ENCODE measurements at places on chromosomes 13 and 19.

DNA sequence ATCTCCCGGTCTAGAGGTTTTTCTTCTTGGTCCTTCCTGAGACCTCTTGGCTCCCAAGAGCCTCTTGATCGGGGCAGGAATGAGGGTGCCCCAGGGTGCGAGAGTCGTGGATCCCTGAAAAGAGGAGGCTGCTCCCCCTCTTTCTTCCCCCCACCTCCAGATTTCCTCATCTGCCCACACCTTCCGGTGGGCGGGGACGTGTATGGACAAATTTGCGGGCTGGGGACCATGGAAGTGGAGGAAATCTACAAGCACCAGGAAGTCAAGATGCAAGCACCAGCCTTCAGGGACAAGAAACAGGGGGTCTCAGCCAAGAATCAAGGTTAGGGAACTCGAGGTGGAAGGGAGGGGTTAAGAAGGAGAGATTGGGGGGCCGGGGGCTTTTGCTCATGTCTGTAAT, at the start of gene MCEMP1:
Gene MCEMP1, plus strand, starts transcription at position 237 of the 400 bp plus-strand sequence. Its CDS starts 31 bp downstream, at position 268.
- no peak for DNase-seq

- DNase-seq = no peak
Measured at GRCh38 chr19:54573330-54573872, at the start of gene LILRA2. TSS of gene LILRA2 (plus strand) at chr19:54573790. CDS start at chr19:54573879, 89 bp downstream.

DNA sequence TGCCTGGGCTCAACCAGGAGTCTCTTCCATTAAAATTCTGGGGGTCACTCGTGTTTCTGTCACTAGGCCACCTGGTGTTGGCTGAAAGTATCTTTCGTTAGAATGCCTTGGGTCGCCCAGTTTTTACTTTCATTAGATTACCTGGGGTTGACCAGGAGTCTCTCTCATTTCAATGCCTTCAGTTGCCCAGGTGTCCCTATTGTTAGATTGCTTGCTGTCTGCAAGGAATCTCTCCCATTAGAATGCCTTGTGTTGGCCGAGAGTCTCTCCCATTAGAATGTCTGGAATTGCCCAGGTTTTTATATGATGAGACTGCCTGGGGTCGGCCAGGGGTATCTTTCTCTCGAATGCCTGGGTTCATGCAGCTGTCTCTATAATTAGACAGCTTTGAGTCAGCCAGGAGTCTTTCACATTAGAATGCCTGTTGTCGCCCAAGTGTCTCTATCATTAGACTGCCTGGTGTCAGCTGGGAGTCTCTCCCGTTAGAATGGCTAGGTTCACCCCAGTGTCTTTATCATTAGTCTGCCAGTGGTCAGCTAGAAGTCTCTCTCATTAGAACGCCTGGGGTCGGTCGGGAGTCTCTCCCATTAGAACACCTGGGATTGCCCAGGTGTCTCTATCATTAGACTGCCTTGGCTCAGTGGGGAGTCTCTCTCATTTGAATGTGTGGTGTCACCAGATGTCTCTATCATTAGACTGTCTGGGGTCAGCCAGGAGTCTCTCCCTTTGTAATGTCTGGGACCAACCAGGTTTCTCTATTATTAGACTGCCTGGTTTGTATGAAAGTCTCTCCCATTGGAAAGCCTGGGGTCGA, 1446.8 kb downstream of the UQCRFS1 start:
- DNase-seq = no peak

GRCh38 chr13:102774214-102774568, 605 bp upstream of the TEX30 start:
- DNase-seq = no peak

DNA sequence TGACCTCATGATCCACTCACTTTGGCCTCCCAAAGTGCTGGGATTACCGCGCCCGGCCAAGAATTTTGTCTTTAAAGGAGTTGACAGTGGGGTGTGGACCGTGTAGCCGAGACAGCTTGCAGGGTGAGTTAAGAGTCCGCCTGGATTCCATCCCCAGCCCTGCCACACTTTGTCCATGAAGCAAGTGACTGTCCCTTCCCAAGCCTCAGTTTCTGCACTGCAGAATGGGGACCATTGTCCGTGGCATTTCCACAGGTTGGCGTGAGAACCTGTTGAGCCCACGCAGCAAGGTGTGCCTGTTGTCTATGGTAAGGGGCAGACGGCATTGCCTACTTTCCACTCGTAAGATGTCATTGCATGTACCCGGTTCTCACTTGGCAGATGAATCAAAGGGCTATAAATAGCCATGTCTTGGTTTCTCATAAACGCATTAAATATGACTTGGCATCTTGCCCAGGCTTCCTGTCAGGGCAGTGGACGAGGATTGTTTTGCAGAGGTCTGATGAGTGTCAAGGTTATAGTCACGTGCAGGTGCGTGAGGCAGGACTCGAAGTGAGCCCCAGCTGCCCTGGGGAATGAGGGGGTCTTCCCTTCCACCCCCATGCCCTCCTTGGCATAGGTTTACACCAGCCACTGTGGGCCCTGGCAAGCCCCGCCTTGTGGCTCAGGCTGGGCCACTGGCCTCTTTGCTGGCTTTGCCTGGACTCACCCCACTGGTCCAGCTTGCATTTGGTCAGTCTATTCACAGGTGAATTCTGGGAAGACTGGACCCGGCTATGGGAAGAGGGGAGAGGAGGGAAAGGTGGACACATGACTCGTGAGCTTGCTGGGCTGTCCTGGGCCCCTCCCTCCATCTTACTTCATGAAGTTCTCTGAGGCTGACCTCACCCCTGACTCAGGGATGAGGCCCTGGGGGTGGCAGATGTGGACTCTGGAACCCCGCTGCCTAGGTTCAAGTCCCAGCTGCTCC, 14.6 kb downstream of the FAM187B start:
- peak; percentile 29 for DNase-seq

DNA sequence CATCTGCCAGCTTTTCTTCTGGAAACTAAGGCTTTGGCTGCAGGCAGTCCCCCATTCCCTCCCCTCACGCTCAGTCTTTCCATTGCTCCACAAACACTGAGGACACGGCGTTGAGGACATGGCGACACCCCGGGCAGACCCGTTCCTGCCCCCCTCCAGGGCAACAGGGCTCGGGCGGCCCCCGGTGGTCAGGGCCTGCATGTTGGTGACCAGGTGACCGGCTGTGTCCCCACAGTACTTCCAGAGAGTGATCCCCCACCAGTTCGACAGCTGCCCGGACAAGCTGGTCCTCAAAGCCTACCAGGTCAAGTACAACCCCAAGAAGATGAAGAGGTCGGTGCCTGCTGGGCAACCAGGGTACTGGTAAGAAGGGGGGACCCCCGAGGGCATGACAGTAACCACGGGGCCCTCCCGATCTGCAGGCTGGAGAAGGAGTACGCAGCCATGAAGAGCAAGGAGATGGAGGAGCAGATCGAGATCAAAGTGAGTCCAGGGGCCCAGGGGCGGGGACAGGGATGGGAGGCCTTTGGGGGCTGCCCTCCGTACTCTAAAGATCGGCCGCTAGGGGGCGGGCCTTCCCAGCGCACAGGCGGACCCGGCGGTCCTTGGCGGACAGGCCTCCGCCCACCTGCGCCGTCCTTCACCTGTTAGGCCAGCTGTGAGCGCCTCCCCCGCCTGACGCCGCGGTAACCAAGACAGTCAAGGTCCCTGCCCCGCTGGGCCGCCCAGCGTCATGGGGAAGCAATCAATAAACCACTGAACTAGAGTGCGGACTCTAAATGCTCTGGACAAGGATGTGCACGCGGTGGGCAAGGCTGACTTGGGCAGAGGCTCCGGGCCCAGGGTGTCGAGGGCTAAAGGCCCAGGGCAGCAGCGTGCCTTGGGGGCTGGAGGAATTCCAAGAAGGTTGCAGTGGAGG, 21.1 kb downstream of the PRR36 start:
- peak; percentile 35 for DNase-seq

- DNase-seq = no peak
Measured at GRCh38 chr13:23673354-23673753, 103.1 kb downstream of the TNFRSF19 start.

DNA sequence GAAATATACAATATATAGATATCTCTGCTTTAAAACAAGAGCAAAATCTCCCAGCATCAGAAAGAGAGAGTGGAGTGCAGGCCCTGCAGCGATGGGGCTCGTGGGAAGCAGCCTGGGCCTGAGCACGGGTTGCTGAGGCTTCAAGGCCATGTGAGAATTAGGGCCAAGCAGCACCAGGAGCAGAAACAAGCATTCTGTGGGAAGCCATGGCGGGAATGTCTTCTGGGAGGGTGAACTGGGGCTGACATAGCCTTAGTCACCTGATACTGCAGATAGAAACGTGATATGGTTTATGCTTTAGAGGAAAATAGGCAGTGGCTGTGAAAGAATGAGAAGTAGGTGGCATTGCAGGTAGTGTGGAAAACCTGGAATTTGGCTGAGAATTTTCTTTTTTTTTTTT, 472.3 kb downstream of the IRS2 start:
- DNase-seq = no peak

DNA sequence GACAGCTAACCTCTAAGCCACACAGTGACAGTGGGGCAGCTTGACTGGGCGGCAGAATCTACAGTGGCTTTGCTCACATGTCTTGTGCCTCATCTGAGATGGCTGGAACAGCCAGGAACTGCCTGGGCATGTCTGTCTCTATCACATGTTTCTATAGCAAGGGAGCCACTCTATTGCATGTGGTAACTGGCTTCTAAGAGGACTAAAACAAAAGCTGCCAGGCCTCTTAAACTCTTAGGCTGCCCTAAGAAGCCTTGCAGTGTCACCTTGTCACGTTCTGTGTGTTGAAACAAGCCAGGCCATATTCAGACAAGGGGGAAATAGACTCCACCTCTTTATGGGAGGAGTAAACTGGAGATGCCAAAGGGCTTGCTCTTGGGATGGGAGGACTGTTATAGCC, 122.9 kb upstream of the MAB21L1 start:
- DNase-seq = no peak

DNA sequence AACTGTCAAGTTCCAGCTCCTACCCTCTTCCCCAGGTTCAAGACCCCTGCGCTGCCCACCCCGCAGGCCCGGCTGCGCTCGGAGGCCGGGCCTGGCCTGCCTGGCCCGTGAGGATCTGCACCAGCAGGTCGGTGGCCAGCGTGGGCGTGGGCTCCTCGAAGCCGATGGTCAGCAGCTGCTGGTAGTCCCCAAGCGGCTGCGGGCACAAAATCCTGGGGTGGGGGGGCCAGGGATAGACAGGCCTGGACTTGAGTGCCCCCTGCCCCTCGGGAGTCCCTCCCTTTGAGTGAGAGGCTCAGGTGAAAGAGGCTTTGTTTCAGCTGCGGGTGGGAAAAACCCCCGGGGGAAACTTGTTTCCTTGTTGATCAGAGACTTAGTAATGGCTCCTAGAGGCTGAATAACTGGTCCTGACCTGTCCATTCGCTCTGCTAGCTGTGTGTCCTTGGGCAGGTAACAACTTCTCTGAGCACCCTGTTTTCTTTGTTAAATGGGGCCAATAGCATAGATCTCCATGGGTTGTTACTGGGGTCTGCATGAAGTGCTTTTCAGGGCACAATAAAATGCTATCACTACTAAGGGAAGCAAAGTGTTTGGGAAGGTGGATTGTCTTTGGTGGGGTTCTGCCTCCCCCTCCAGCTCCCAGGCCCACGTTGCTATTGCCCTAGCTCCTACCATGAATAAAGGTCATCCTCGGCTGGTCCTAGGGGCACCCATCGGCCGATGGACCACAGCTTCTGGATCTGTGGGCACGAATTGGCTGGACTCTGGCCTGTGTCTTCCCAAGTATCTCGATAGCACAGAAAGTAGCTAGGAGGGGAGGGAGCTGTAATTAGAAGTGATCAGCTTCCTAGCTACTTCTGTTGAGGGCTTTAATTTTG, 3.5 kb downstream of the C19orf67 start:
- peak; percentile 6 for DNase-seq

Data from stimulated activated CD4-positive, alpha-beta T cell treated with anti-CD3 and anti-CD28 coated beads, TNF-alpha, amount 100 ng/mL, for 4 hours (primary cell).